ENCODE measurements at places on chromosomes 12 and 14.

GRCh38 chr14:77436042-77436441 is 12.7 kb upstream of the NOXRED1 start:
- no peak for DNase-seq

DNA sequence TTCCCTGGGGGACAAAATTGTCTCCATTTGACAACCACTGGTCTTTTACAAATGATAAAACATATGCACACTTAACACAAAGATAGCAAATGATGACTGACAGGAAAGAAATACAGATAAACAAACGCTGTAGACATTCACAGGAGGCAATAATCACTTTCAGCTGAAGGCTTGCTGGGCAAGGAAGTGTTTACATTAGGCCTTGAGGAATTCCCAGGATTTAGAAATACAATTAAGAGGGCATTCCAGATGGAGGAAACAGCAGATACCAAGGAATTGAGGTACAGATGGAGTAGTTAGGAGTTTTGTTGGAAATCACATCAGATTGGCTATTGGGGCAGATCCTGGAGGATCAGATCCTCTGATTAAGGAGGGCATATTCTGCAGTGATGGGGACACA is 93.9 kb downstream of the DYRK2 start:
- DNase-seq, result no peak

- DNase-seq, result no peak
Measured at GRCh38 chr12:111359231-111359913, 9.5 kb downstream of the PHETA1 start.

GRCh38 chr14:88962356-88962755 is 137.9 kb downstream of the TTC8 start:
- DNase-seq, result no peak

- DNase-seq, result peak; percentile 23
Measured at GRCh38 chr14:79514700-79515099, 696.6 kb downstream of the DIO2 start.

DNA sequence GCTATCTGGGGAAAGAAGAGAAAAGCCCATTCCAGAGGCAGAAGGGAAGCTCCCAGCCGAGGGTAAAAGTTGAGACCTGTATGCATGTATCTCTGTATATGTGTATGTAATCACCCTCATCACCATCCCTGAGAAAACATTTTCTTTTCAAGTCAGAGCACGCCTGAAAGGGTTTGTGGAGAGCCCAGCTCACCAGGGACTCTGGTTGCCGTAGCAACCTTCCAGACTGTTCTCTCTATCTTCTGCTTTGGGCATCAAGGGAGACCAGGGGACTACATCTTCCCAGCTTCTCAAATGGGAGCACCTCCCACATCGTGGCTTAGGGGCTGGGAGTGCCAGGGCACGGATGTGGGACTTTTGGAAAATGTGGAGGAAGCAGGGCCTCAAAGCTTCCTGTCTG is 93.5 kb downstream of the GALNT8 start:
- no peak for DNase-seq

GRCh38 chr12:77788231-77789168 is 42.2 kb upstream of the NAV3 start:
- DNase-seq, result no peak

GRCh38 chr12:12507121-12507520 is 55.5 kb downstream of the DUSP16 start:
- DNase-seq, result no peak

DNA sequence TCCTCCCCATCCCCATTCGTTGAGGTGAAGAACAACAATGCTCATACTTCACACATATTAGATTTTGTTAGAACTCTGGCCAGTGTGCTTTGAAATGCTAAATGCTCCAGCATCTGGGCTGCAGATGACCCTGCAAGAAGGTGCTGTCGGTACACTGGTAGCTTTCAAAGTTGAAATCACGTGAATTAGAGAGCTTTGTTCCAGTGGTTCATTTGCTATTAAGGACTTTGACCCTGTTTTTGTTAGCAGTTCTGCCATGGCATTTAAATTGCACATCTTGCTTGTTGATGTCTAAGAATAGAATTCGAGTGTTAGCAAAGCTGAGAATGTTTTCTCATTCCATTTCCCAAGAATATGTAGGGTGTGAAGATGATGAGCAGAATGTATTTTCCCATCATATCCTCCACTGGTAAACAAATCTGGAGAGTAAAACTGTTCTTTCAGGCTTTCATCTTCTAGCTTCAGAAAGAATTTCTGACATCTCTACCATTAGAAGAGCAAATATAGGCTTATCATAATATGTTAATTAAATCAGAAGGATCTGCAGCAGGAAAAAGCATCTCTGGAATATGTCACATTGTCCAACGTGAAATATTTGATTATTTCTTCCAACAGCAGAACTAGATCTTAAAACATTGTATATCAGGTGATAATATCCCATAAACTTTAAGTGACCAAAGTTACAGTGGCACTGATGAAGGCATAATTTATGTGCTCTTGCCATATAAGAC is 98.8 kb upstream of the PDE3A start:
- no peak for DNase-seq
